ENCODE measurements at places on chromosomes 5 and 9.

DNA sequence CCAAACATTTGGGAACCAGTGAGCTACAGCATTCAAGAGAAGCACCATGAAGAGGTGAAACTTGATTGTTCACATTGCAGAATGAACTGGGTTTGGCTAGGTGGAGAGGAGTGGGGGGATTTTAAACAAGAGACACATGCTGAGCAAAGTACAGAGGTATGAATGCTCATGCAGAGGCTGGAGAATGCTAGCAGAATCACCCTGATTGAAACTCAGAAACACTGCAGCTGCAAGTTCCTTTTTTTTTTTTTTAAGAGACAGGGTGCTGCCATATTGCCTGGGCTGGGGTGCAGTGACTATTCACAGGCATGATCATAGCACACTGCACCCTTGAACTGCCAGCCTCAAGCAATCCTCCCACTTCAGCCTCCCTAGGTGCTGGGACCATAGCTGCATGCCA, 35.1 kb downstream of the DENND1A start:
- DNase-seq: no peak

GRCh38 chr9:38008168-38009034, 60.6 kb downstream of the SHB start:
- peak; percentile 96 for DNase-seq

- DNase-seq: peak; percentile 55
Observed at GRCh38 chr5:122170620-122171019, 41.3 kb downstream of the ZNF474 start.

DNA sequence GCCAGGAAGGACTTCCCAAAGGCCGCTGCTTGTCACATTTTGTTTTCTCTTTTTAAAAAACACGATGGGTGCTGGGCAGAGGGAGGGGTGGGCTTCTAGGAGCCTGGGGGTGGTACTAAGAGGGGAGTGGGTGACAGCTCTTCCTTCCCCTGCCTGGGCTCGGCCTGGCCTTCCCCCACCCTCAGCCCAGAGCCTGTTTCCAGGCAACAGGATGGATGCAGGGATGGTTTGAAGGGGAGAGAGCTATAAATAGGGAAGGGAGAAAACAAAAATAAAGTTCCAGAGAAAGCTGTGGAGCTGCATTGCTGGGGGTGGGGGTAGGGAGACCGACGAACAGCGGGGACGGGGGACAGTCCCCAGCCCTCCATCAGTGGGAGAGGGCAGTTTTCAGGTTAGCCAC, 6.6 kb upstream of the GPRIN1 start:
- DNase-seq: no peak

DNA sequence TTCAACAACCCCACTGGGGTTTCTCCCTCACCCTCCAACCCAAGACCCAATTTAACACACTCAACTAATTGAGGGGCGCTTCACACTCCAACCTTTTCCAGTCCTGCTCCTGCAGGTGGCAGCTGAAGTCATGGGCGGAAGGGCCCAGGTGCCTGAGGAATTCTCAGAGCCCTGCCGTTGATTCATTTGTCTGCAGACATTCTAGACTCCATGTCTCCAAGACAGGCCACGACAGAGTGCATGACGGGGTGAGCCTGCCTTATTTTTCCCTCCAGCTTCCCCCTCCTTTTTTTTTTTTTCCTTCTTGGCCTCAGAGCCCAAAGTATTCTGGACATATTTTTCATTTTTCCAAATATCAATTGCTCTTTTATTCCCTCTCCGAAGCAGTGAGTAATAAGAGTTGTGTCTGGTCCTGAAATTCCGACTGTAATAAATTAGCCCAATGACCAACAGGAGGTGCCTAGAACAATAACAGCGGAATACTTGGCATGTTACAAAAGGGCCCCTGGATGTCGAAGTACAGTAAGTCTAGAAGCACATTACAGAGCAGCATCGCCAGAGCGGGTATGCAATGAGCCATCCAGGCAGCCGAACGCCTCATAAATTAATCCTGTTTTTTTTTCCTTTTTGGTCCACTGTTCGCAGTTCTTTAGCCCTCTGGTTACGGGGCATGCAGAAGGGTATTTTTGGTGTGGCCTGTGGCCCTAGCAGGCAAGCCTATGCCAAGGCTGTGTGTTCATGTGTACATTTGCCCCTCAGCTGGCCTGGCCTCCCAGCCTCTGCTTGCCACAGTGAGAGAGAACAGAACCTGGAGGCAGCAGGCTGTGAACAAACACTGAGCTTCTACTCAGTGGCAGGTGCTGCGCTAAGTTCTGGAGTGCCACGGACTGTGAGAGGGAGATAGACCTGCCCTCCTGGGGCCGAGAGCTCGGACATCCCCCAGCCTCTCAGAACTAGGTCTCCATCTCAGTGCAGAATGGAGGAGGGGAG, 8.6 kb upstream of the SMIM23 start:
- DNase-seq: no peak

- DNase-seq: no peak
Observed at GRCh38 chr5:6638236-6638635, 5.0 kb downstream of the SRD5A1 start.

GRCh38 chr5:181050016-181050415, 9.9 kb downstream of the BTNL9 start:
- DNase-seq: no peak

GRCh38 chr5:16486711-16487111, 21.1 kb upstream of the ZNF622 start:
- peak; percentile 41 for DNase-seq

GRCh38 chr5:120657104-120657503, 193.0 kb downstream of the PRR16 start:
- no peak for DNase-seq

- no peak for DNase-seq
Observed at GRCh38 chr9:34575862-34576596, 13.5 kb downstream of the CNTFR start.

- DNase-seq: no peak
Observed at GRCh38 chr5:174319551-174319950, 274.0 kb downstream of the NSG2 start.

DNA sequence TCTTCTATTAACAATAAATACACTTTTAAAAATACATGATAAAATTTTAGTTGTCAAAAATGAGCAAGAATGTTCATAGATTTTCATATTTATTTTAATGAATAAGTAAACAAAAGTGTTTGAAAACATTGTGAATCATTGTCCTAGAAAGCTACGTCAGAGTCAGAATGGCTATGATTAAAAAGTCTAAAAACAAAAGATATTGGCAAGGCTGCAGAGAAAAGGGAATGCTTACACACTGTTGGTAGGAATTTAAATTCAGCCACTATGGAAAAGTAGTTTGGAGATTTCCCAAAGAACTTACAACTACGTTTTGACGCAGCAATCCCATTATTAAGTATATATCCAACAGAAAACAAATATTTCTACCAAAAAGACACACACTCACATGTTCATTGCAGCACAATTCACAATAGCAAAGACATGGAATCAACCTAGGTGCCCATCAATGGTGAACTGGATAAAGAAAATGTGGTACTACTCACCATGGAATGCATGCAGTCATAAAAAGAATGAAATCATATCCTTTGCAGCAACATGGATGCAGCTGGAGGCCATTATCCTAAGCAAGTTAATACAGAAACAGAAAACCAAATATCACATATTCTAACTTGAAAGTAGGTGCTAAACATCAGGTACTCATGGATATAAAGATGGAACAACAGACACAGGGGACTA, 49.2 kb upstream of the FBXL17 start:
- no peak for DNase-seq

DNA sequence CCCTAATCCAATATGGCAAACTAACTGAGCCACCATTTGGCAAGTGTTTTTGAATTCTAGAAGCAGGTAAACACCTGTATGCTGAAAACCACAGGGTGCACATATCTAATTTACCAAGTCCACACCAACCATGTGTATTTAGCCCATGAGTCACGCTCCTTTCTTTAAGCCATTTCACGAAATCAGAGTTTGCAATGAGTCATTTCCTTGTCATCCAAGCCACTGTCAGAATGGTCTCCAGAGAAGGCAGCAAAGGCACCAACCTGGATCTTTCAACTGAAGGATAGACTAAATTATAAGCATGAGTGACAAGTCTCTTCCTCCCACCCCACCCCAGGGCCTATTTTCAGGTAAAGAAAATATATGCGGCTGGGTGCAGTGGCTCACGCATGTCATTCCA, 110.0 kb downstream of the PAX5 start:
- DNase-seq: peak; percentile 85

DNA sequence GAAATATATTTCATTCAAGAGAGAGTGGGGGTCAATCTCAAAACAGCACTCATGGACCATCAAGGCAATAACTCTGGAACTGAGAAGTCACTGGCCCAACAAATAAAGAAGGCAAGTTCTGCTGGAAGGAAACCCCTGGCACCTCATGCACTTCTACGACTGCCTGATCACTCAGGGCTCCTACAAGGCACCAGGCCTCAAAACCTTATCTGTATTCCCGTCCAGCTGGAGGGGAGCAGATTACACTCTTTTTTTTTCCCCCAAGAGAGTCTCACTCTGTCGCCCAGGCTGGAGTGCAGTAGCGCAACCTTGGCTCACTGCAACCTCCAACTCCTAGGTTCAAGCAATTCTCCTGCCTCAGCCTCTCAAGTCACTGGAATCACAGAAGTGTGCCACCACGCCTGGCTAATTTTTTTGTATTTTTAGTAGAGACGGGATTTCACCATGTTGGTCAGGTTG, 49.9 kb downstream of the P4HA2 start:
- no peak for DNase-seq

- DNase-seq: no peak
Observed at GRCh38 chr5:59390989-59391388, 502.5 kb downstream of the PDE4D start.

DNA sequence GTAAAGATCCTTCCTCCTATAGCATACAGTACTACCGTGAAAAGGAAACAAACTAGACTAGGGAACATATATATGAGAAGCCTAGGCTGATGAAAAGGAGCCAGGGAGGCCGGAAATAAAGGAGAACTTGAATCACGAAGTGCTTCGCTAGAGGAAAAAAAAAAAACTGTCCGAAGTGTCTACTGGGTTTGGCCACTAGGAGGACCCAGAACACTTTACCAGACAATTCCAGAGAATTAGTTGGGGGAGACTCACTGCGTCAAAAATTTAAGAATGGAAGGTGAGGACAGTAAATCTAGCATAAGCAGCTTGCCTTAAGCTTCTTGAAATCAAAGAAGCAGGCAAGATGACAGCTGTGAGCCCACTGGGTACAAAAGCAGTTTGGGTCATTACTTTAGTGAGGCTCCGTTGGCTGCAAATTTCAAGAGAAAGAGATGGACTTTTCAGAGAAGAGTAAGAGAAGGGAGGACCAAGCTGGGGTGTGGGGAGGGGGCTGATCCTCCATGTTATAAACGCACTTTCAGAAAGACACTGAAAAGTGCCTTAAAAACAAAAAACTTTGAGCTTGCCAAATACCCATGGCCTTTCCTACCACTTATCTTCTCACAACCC, 47.4 kb downstream of the P4HA2 start:
- peak; percentile 49 for DNase-seq

DNA sequence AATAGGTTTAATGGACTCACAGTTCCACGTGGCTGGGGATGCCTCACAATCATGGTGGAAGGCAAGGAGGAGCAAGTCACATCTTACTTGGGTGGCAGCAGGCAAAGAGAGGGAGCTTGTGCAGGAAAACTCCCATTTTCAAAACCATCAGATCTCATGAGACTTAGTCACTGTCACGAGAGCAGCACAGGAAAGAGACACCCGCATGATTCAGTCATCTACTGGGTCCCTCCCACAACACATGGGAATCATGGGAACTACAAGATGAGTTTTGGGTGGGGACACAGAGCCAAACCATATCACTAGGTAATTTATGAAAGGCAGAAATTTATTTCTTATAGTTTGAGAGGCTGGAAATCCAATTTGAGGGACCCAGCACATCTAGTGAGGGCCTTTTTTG, 40.0 kb downstream of the MTREX start:
- DNase-seq: no peak

DNA sequence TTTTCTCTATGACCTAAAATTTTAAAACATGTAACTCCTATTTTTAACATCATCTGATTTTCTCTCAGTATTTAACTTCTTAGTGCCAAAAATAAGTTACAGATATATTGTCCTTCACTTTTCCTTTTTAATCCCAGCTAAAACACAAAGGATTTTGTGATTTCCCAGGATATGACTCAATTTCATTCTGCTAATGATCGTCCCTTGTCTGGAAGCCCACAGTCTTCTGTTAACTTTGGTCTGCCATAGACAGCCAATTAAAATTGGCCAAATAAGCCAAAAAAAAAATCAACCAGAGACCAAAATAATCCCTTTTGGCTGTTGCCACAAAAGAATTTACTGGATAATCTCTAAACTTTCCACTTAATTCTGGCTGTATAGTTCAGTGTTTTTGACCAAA, 124.5 kb upstream of the FST start:
- DNase-seq: no peak

DNA sequence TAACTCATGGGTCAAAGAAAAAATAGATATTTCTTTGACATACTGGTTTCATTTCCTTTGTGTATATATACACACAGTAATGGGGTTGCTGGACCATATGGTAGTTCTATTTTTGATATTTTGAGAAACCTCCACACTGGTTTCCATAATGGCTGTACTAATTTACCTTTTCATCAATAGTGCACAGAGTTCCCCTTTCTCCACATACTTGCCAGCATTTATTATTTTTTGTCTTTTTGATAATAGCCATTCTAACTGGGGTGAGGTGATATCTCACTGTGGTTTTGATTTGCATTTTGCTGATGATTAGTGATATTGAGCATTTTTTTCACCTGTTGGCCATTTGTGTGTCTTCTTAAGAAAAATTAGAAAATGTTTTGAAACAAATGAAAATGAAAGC, 78.4 kb upstream of the CKMT2 start:
- no peak for DNase-seq

- no peak for DNase-seq
Observed at GRCh38 chr9:113858282-113858681, 17.8 kb upstream of the ZNF618 start.

DNA sequence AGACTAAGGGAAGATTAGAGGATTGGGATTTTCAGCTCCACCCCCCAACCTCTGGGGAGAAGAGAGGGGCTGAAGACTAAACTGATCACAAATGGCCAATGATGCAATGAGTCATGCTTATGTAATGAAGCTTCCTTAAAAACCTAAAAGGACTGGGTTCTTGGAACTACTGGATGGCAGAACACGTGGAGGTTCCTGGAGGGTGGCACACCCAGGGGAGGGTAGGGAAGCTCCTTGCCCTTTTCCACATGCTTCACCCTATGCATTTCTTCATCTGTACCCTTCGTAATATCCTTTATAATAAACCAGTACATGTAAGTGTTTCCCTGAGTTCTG, 48.6 kb downstream of the ARHGEF28 start:
- DNase-seq: no peak
